Hepatocyte (in vitro differentiated cells): ENCODE measurements at places on chromosomes 3 and 15. TPM values are rescaled to one million over a fixed set of nuclear protein-coding genes. Genes with fewer than 3 reads are reported as not detected.

DNA sequence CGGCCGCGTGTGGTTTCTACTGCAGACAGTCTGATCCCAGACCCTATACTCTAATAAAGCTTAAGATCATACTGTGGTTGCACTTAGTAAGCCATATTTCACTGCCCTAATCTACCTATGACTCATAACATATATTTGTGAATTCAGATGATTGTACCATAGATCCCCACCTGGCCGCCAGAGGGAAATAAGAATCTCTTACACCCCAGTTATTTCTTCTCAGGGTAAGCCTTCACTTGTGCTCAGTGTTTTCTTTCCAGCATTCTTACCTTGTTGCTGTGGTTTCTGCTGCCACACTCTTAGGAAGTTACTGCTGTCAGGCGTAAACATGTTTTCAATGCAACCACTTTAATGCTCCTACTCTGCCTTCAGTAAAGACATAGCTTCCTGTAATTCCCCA lies 105.9 kb downstream of the B3GALNT1 start:
- H3K27ac ChIP-seq: no peak overlapping the region
- no peaks in the 10 kb centered on the region for H3K36me3 ChIP-seq
- no peaks in the 10 kb centered on the region for H3K27me3 ChIP-seq
- no peak for DNase-seq
- H3K4me1 ChIP-seq: no peaks in the 10 kb centered on the region
- H3K4me3 ChIP-seq: no peak overlapping the region

DNA sequence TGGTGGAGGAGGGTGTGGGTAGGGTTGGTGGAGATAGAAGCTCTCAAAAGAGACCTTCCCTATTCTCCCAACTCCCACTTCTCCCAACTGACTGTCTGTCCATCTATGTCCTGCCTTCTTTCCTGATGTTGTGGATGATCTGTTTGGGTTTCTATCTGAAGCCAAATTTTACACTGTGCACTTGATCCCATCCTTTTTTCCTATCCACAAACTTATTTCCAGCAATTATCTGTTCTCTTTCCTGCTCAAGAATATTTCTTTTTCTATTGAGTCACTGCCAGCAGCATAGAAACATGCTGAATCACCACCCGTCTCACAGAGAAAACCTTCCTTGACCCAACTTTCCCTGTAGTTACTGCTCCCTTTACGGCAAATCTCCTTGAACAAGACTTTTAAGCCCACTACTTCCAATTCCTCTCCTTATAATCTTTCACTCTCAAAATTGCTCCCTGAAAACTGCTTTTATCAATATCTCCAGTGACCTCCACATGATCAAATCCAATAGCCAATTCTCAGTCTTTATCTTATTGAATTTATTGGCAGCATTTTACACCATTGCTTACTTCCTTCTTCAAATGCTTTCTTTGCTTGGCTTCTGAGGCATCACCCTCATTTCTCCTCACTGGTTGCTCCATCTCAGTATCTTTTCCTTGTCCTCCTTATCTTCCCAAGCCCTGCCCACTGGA lies 141.2 kb upstream of the SLC7A14 start:
- H3K36me3 ChIP-seq: no peaks in the 10 kb centered on the region
- H3K27me3 ChIP-seq: no peaks in the 10 kb centered on the region
- DNase-seq: no peak

FGF7 gene
- polyA plus RNA-seq: 7.3 and 11.2 TPM in 2 replicates

NPRL2 gene
- 27.0 and 34.6 TPM in 2 replicates for polyA plus RNA-seq

- no peaks in the 10 kb centered on the region for H3K27me3 ChIP-seq
- H3K4me3 ChIP-seq: no peak overlapping the region
- no peak for DNase-seq
- no peaks in the 10 kb centered on the region for H3K4me1 ChIP-seq
- H3K36me3 ChIP-seq: no peaks in the 10 kb centered on the region
Observed at GRCh38 chr3:26449996-26450395, 172.6 kb upstream of the LRRC3B start.

DNA sequence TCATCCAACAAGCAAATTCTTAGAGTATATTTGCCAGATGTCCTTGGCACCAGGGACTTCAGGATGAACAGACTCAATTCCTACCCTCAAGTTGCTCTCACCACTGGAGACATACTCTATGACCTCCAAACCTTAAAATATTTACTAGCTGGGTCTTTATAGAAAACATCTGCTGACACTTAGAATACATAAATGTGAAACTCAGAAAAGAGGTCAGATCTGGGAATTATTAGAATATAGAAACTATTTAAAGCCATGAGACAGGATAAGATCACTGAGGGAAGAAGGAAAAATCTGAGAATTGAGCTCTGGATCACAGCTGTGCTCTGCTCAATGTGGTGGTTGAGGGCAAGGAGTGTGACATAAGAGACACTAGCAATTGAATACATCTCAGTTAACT lies 695.4 kb upstream of the UBE2E2 start:
- peaks cover 3% of the 10 kb centered on the region for H3K4me1 ChIP-seq
- DNase-seq: no peak
- no peak overlapping the region for H3K4me3 ChIP-seq

DNA sequence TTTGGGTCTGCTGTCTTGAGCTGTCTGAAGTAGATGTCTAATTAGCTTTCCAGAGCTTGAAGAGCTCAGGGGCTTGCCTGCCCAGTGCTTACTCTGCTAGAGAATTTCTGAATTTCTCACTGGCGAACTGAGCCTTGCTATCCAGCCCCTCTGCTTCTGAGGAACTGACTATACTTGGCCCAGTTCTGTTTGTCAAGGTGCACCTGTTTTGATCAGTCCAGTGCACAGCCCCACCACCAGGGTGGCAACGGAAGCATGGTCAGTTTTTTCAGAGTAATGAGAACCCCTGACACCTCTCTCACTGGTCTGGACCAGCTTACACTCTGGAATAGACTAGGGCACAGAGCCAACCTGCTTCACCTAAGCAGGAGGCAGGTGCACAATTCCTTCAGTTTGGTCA lies 25.2 kb downstream of the ITGB5 start:
- DNase-seq: no peak
- no peak overlapping the region for H3K27ac ChIP-seq
- H3K27me3 ChIP-seq: no peaks in the 10 kb centered on the region

GRCh38 chr3:32882189-32882588 lies 64.4 kb downstream of the TRIM71 start:
- no peak overlapping the region for H3K4me3 ChIP-seq
- H3K27ac ChIP-seq: no peak overlapping the region
- peaks cover 32% of the 10 kb centered on the region for H3K4me1 ChIP-seq
- H3K36me3 ChIP-seq: no peaks in the 10 kb centered on the region
- DNase-seq: no peak

GRCh38 chr3:159902546-159903314 lies 85.9 kb upstream of the IL12A start:
- no peak overlapping the region for H3K27ac ChIP-seq
- no peak for DNase-seq
- no peaks in the 10 kb centered on the region for H3K36me3 ChIP-seq
- no peak overlapping the region for H3K4me3 ChIP-seq
- H3K27me3 ChIP-seq: no peaks in the 10 kb centered on the region
- H3K4me1 ChIP-seq: no peaks in the 10 kb centered on the region

DNA sequence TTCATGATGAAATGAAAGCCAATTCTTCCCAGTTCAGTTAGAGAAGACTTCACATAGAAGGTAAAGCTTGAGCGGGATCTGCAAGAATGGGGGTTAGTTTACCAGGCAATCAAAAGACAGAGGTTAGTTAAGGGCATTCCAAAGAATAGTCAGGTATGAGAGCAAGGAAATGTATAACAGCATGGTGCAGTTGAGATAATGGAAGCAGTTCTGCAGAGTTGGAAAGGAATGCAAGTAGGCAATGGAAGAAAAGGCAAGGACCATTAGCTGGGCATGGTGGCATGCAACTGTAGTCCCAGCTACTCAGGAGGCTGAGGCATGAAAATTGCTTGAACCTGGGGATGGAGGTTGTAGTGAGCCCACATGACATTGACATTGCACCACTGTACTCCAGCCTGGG lies 55.0 kb downstream of the LSAMP start:
- H3K27me3 ChIP-seq: no peaks in the 10 kb centered on the region
- DNase-seq: no peak
- H3K36me3 ChIP-seq: no peaks in the 10 kb centered on the region
- H3K27ac ChIP-seq: no peak overlapping the region
- H3K4me3 ChIP-seq: no peak overlapping the region
- H3K4me1 ChIP-seq: no peaks in the 10 kb centered on the region

GRCh38 chr15:25714538-25714840 lies 148.6 kb downstream of the ATP10A start:
- no peaks in the 10 kb centered on the region for H3K36me3 ChIP-seq
- no peak for DNase-seq
- H3K4me3 ChIP-seq: no peak overlapping the region

DNA sequence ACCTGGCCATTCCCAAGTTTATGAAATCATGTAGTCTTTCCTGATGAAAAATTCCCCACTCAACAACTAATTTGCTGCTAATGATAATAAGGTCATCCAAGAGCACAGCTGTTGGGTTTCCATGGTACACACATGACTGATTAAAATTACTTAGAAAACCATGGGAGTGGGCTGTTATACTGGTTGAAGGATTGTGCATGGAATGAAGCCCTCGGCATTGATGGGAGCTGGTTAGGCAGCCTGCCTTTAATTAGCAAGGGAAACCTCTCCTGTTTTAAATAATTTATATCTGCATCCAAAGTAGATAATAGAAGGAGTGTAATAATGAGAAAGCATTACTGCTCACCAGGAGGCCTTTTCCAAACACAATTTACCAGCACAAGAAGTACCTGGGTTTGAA lies 235.1 kb upstream of the CFAP20DC start:
- no peak overlapping the region for H3K4me3 ChIP-seq
- H3K4me1 ChIP-seq: no peaks in the 10 kb centered on the region
- H3K27me3 ChIP-seq: no peaks in the 10 kb centered on the region
- DNase-seq: no peak
- no peaks in the 10 kb centered on the region for H3K36me3 ChIP-seq

GRCh38 chr15:62545467-62546227 lies 380.6 kb upstream of the C2CD4B start:
- H3K4me1 ChIP-seq: peaks cover 4% of the 10 kb centered on the region
- no peak for DNase-seq
- H3K36me3 ChIP-seq: no peaks in the 10 kb centered on the region
- H3K27me3 ChIP-seq: no peaks in the 10 kb centered on the region

- no peak for DNase-seq
- H3K36me3 ChIP-seq: no peaks in the 10 kb centered on the region
- no peak overlapping the region for H3K4me3 ChIP-seq
- H3K27ac ChIP-seq: no peak overlapping the region
Observed at GRCh38 chr3:138890555-138891187, 55.9 kb upstream of the PIK3CB start.

- peak overlapping the region; percentile 53 for H3K27ac ChIP-seq
- no peak for DNase-seq
- no peaks in the 10 kb centered on the region for H3K27me3 ChIP-seq
- no peak overlapping the region for H3K4me3 ChIP-seq
- H3K4me1 ChIP-seq: peaks cover 24% of the 10 kb centered on the region
Observed at GRCh38 chr15:66658044-66658443, 44.0 kb upstream of the SMAD6 start.

GRCh38 chr3:57031631-57032541 lies 28.6 kb upstream of the SPATA12 start:
- no peak overlapping the region for H3K4me3 ChIP-seq
- H3K4me1 ChIP-seq: no peaks in the 10 kb centered on the region
- no peaks in the 10 kb centered on the region for H3K27me3 ChIP-seq
- DNase-seq: no peak
- H3K27ac ChIP-seq: no peak overlapping the region

- no peak for DNase-seq
- no peak overlapping the region for H3K4me3 ChIP-seq
- no peak overlapping the region for H3K27ac ChIP-seq
- no peaks in the 10 kb centered on the region for H3K4me1 ChIP-seq
- no peaks in the 10 kb centered on the region for H3K27me3 ChIP-seq
- no peaks in the 10 kb centered on the region for H3K36me3 ChIP-seq
Observed at GRCh38 chr3:60294181-60294580, 957.1 kb downstream of the FHIT start.

DNA sequence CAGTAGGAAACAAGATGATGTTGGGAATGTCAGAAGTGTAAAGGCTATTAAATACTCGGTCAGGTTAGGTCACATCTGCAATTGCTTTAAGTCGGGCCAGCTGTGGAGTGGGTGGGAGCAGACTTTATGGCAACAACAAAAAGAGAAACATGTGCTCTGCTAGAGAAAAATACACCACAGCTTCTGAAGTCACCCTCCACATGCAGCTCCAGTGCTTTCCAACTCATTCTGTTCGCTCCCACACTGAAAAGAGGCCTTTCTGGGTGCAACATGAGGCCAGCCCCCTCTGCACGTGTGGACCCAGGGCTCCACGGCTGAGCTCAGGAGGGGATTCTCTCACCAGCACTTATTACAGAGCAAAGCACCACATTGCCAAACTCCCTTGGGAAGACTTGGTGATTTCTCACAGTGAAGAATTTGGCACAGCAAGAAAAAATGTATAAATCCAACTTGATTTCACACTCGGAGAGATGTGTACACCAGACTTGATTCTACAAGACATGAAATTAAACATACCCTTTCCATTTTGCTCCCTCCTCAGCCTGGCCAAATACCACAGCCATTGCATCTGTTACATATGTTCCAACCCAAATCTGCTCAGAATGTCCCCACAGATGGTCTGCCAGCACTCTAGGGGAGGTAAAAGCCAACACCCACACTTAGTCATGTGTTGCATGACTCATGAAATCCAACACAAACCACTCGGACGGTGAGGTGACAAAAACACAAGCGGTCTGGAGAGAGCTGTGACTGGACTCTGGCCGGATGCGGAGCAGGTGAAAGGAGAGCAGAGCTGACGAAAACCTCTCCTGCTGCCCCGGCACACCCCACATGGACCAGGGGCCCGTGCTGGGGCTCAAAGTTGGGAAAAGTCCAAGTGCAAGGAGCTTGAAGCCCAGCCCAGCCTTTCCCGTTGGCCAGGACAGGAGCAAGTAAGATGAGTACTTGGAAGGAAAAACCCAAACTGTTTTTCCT lies 74.6 kb downstream of the ITGB5 start:
- peak; percentile 84 for DNase-seq
- no peak overlapping the region for H3K4me3 ChIP-seq
- peaks cover 51% of the 10 kb centered on the region for H3K4me1 ChIP-seq

DNA sequence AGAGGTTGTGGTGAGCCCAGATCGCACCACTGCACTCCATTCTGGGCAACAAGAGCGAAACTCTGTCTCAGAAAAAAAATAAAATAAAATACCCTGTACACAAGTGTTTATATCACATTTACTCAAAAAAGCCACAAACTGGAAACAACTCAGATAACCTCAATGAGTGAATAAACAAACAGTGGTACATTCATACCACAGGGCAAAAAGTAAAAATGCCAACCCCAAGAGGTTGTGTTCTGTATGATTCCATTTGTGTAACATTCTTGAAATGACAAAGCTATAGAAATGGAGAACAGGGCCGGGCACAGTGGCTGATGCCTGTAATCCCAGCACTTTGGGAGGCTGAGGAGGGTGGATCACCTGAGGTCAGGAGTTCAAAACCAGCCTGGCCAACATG lies 12.9 kb downstream of the EDC3 start:
- no peak overlapping the region for H3K27ac ChIP-seq
- H3K27me3 ChIP-seq: no peaks in the 10 kb centered on the region
- DNase-seq: no peak
- no peaks in the 10 kb centered on the region for H3K4me1 ChIP-seq
- H3K36me3 ChIP-seq: no peaks in the 10 kb centered on the region
